ENCODE measurements at places on chromosomes 2 and 18.

DNA sequence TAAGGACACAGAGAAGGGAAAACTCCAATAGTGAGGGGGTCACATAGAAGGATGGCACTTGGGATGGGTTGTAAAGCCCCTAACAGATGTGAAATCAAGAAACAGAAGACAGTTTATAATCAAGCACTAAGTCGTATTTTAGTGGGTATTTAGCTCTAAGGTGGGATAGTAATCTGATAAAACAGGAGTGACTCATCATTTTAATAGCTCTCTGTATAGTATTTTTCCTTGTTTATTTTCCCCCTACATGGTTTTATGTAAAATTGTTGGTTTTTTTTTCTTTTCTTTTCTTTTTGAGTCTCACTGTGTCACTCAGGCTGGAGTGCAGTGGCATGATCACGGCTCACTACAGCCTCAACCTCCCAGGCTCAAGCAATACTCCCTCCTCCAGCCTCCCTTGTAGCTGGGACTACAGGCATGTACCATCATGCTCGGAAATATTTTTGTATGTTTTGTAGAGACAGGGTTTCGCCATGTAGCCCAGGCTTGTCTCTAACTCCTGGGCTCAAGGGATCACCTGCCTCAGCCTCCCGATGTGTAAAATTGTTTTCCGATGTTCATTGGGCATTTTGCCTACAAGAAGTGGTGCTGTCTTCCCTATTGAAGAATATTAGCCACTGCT, 142.6 kb upstream of the SERPINE2 start:
- no peak for DNase-seq

- no peak for DNase-seq
Measured at GRCh38 chr2:222819722-222820333, 41.0 kb upstream of the ACSL3 start.

DNA sequence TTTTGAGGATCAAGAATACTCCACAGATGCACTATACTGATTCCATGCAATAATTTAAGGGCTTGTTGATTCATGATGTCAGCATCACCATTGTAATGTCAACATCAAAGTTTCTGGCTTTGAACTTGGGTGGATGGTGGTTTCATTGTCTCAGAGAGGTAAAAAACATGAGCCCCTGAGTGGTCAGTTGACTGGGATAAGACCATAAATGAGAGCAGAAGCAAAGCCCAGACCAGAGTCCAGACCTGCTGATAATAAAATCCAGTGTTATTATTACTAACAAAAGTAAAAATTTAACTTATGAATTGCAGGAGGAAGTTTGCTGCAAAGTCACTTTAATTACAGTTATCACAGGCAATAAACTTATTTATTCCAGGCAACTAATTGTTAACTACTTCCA, 358.2 kb downstream of the GALNT13 start:
- no peak for DNase-seq

GRCh38 chr2:78979380-78980151, 45.9 kb upstream of the REG3G start:
- DNase-seq = peak; percentile 82

DNA sequence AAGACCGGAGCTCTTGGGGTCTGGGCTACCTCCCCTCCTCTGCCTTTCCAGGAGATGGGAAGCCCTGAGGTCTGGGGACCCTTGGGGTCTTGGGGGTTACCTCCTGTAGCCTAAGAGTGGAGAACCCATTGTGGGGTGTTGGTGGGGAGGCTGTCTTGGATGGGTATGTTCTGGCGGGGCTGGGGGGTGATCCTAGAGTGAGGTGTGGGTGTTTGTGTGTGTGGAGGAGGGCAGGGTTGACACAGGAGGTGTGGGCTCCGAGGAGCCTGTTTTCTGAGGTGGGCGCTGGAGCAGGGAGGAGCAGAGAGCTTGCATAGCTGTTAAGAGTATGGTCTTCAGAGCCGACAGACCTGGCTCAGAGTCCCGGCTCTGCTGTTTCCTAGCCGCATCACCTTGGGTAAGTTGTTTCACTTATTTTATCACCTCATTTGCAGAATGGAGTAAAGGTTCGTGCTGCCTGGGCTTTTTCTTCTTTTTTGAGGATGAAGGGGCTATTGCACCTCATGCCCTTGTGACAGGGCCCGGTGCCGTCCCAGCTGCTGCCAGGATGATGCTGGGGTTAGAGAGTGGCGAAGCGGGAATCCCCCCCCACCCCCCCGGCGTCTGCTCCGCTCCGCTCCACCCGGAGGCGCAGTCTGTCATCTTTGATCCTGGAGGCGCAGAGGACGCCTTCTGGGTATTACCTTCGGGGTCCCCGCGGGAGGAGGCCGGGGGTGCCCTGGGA, 17.2 kb downstream of the TET3 start:
- DNase-seq = no peak
